Epithelial cell of proximal tubule (primary cell): ENCODE measurements at places on chromosomes 1 and 21. TPM values are rescaled to one million over a fixed set of nuclear protein-coding genes. Genes with fewer than 3 reads are reported as not detected.

GRCh38 chr1:64295561-64295960 lies 92.1 kb downstream of the UBE2U start:
- no peak for DNase-seq

GRCh38 chr1:110102081-110102480 lies 10.2 kb upstream of the UBL4B start:
- no peak for DNase-seq

DNA sequence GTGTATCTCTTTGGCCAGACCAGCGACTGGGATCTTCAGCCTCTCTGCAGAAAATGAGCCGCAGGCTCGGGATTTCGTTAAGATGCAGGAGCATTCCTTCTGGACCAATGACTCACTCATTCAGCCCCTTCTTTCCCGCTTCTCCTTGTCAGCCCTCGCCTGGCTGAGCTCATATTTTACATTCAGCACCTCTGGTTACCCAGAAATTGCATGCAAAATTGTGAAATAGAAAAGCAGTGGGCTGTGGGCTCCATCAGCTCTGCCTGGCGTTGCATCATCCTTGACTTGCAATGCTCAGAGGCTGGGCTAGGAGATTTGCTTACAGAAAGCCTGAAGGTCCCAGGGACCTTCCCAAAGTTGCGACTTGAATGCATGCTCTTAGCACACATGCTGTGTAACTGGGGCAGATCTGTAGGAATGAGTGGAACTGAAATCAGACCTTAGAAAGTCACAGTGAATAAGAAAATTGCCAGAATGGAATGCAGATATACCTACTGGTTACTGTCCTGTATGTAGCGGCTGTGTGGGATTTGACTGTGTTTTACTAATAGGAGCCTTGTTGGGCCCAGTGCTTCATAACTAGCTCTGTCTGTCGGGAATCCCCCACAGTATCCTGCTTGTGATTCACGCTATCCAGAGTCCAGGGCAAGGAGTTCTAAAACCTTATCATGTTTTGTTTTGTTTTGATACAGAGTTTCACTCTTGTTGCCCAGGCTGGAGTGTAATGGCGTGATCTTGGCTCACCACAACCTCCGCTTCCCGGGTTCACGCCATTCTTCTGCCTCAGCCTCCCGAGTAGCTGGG lies 444.8 kb downstream of the KIF26B start:
- DNase-seq = no peak

DNA sequence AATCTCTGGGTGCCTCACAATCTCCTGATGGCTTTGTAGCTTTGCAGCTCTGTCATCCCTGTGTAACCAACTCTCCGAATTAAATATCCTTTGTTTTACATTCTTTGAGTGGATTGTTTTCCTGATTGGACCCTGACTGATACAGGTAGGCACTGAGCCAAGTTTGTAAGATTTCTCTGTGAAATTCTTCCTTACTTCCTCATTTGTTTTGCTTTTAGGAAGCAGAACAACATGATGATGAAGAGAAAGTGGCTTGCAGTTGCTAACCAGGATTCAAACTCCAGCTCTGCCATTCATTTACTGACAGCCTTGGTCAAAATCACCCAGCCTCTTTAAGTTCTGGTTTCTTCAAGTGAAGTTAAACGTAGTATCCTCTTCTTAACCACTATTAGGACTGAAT lies 452.3 kb downstream of the OMA1 start:
- DNase-seq = no peak

DNA sequence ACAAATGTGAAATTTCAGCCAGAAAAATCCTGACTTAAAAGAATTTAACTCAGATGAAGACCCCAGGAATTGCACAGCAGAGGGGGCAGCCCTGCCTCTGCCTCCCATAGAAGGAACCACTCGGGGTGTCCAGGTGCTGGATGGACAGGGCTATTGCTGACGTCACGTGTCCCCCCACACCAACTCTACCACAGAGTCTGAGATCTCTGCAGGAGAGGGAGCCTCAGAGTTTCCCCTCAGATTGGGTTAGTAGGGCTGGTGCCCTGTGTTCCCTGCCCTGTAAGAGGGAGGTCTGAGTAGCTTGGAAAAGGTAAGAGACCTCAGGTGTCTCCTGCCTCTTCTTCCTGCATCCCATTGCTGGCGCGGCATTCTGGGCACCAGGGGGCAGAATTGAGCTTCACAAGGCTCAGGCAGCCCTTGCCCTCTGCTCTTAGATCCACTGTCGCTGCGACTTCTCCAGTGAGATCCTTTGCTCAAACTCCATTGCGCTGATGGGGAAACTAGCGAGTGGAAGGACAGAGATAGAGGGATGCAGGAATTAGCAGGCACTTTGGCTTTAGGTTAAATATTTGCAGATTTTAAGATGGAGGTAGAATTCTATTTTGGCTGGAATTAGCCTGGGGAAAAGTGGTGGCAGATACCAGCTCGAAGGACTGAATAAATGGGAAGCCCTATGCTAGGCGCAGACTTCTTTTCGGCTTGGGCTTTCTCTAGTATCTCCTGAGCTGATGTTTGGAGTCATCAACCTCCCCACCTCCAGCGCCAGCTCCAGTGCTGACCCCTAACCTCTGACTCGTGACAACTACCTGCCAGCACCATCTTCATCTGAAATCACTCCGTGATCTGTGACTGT lies 42.8 kb upstream of the DMBX1 start:
- peak; percentile 3 for DNase-seq

DNA sequence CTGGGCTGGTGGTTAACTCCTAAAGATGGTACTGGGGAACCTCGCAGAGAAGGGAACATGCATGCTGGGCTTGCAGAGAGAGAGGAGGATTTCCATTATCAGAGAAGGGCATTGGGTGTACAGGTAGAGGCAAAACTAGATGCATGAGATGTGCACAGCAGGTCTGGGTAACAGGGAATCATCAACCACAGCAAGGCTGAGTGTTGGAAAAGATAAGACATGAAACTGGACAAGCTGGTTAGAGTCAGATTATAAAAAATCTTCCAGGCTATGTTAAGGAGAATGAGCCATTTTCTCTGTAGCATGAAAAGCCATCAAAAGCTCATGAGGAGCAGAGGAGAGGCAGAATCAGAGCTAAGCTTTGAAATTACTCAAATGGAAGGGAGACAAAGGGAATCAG lies 147.8 kb downstream of the VAV3 start:
- no peak for DNase-seq

GRCh38 chr1:79549201-79549600 lies 542.7 kb upstream of the ADGRL4 start:
- no peak for DNase-seq

DNA sequence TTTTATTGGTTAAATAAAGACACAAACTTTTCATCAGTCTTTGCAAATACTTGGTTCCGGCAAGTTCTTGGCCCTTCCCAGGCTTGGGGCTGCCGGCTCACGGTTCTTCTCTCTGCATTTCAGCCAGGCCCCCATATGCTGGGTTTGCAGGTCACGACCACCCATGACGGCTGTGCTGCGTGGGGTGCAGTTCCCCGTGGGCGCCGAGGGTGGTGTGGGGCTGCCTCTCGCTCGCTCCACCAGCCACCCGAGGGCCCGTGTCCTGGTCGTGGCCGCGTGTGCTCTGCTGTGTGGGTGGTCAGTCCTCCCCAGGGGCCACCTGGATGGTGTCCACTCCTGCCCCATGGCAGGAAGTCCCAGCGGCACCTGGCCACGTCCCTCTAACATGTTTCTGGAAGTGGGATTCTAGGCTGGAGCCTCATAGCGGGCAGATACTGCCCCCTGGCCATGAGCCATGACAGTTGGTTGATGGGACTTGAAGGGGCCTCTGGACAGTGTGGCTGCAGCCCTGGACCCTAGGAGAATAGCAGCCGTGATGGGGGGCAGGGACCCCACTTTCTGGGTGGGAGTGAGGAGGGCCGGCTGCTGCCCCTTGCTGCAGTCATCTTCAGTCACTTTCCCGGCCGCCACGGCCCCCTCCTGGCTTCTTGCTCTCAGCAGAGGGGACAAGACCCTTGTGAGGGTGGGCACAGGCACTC lies 46.3 kb downstream of the SKI start:
- DNase-seq = no peak

DNA sequence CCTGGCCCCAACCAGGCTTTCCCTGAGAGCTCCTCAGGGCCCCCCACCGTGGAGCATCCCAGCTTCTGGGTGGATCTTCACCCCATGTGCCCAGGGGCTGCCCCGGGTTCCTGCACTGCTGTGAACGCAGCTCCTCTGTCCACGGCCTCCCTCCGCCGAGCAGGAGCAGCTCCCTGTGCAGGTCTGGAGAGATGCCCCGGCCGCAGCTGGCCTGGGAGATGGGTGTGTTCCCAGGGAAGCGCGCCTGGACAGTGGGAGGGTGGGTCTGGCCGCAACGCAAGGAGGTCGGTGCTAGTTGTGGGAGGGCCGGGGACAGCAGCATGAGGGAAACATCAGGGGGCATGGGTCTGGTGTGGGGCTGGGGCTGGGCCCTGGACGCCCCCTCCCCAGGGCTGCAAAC lies 71.3 kb downstream of the MORN1 start:
- no peak for DNase-seq

- DNase-seq = no peak
Measured at GRCh38 chr1:2638466-2639115, 5.8 kb upstream of the MMEL1 start.

GRCh38 chr21:31248598-31248997 lies 95.5 kb downstream of the TIAM1 start:
- peak; percentile 18 for DNase-seq

DNA sequence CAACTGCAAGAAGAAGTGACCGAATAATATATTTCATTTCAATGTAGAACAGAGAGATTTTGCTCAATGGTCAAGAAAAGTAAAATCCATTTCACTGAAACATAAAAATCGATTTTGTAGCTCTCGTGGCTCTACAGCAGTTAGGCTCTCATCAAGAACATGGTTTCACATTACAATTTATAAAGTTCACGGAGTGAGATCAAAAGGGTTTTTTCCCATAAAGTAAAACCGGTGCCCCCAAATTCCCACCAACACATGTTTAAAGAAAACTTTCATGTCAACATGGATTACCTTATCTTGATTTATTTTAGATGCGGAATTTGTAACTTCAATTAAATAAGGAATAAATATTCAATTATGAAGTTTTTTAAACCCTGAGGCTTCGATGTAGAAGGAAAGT lies 16.3 kb upstream of the VAV3 start:
- no peak for DNase-seq

- DNase-seq = no peak
Measured at GRCh38 chr1:31523012-31523411, 53.3 kb upstream of the TINAGL1 start.

DNA sequence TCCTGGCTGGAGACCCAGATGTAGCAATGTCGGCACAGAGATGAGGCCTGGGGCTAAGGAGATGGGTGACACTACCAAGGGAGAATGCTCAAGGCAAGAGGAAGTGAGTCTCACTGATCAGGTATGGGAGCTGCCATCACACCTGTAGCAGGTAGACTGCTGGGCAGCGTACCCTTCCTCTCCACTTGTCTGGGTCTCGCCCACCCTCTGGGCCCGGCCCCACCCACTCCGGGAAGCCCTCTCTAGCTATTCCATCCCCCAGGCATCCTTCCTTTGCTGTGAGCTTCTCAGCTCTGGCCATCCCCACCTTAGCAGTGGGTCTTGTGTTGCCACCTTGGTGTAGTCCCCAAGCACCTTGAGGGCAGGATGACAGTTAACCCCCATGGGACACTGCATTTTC lies 87.7 kb upstream of the EDN2 start:
- no peak for DNase-seq

GRCh38 chr1:192735298-192735915 lies 73.4 kb upstream of the RGS2 start:
- no peak for DNase-seq

GRCh38 chr1:19437891-19438294 lies 47.4 kb downstream of the CAPZB start:
- DNase-seq = no peak

Gene ARV1
- total RNA-seq = 6.7 and 16.0 TPM in 2 replicates

Gene RSPH1
- total RNA-seq = 1.8 TPM in 1 of 2 replicates, not detected in the other

Gene C1orf87
- 0.17 TPM in 1 of 2 replicates, not detected in the other for total RNA-seq

Gene FCRL5
- total RNA-seq = not detected in 2 replicates

Gene CHIA
- total RNA-seq = not detected in 2 replicates

Gene CDKN2C
- total RNA-seq = 2.8 and 3.0 TPM in 2 replicates

Gene SAMSN1
- 0.07 TPM in 1 of 2 replicates, not detected in the other for total RNA-seq

Gene CSF3R
- not detected in 2 replicates for total RNA-seq

Gene CFAP74
- total RNA-seq = not detected in 2 replicates

Gene MYBPHL
- total RNA-seq = not detected in 2 replicates
